NCI-H1417 (cell line): ENCODE measurements at places on chromosomes 12 and 14.
A peak's percentile ranks its signal among the peaks of the same experiment; 100 is the strongest.

- DNase-seq: no peak
These were observed 15.1 kb upstream of the ADAM21 start for GRCh38 chr14:70436867-70437266.

DNA sequence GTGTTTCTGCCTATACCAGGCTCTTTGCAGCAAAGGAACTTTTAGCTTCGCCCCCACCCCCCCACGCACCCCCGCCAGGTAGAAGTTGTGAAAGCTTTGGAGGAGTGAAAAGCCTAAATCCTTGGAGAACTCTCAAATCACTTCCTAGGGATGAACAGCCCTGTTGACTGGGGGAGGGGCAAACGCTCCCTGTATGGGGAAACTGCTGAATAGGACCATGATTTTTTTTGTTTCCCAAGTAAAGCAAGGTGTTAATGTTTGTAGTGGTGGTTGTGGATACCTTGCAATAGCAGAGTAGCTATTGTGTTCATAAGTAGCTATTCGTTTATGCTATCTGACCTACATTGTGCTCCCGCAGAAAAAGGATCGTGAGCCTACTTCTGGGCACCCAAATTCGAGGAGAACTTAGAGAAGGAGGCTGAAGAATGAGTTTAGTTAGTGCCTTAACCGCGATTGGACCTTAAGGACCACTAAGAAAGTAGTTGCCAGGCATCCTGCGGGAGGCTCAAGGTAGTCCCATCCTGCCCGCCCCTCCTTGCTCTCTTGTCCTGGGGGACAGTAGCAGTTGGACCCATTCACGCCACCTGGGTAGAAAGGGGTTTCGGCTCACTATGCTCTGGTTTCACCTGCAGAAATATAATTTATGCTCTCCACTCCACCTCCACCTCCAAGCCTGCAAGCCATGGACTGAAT, 901 bp upstream of the NFKBIA start:
- no peak for DNase-seq

GRCh38 chr12:50249464-50250182, 33.7 kb downstream of the LIMA1 start:
- no peak for DNase-seq

- DNase-seq: peak; percentile 96
These were observed 92.9 kb downstream of the KSR2 start for GRCh38 chr12:117875744-117876435.

DNA sequence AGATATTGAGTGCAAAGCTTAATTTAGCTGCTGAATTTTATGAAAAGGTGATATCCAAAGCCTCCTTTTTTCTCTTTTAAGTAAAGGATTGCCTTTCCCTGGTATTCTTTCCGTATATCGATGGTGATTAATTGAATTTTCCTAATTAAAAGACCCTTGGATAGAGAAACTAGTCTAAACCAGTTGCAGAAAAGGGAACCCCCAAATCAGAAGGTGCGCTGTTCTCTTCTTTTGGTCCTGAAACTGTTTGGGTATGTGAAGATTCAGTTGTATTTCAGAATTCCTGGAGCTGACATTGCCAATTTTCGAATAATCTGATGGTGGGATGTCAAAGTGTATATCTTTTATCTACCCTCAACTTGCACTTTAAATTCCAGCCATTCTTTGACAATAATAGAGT, 1.9 kb downstream of the GPHN start:
- no peak for DNase-seq

- DNase-seq: no peak
These were observed 23.8 kb downstream of the OAS2 start for GRCh38 chr12:113002155-113002554.

GRCh38 chr12:2290516-2291065, 237.8 kb downstream of the CACNA1C start:
- no peak for DNase-seq

GRCh38 chr14:61535458-61535857, 159.9 kb upstream of the HIF1A start:
- DNase-seq: no peak

DNA sequence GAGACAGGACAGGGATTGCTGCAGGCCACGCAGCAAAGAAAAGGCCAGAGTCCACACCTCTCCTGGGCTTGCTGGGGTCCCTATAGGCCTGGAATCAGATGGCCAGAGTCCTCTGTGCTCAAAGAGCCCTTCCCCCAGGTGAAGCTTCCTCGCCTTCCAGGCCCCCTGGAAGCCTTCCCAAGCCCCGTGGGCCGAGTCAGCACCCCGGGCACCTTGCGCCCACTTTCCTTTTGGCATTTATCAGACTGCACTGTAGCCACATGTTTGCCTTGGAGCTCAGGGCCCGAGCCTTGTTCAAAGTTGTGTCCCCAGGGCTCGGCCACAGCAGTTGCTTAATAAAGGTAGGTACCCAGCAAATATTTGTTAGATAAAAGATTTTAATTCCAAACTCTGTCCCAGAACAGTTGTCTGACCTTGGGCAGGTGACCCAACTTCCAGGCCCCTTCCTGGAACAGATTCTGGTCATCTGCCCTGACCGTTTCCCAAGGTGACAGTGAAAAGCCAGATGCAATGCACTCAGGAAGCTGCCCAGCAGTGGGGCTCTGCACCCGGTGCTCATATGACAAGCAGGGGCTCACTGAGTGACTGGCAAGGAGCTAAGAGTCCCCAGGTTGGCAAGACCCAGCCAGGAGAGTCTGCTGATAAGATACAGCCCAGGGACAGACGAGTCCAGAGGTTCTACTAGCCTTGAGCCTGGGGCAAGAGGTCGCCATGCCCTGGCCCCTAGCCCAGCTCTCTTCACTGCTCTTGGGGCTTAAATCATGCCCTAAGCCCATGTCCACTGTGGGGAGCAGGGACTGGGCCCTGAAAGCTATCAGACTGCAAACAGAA, 81.2 kb downstream of the PITPNM2 start:
- DNase-seq: no peak

DNA sequence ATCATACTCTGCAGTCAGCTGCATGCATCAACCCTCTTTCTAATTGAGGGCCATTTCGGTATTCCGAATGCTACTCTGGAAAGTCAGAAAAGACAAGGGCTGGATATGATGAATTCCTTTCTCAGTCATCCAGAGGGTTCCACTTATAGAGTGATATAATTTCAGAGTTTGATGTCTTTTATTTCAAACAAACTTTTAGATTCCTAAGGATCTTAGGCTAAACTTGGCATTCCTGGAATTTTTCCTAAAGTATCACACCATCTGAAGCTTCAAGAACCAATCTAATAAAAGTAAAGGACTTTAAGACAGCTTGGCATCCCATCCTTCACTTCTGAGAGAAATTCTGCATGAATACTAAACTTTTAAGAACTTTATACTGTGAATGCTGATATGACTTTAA, 69.3 kb upstream of the KCNJ8 start:
- DNase-seq: no peak

DNA sequence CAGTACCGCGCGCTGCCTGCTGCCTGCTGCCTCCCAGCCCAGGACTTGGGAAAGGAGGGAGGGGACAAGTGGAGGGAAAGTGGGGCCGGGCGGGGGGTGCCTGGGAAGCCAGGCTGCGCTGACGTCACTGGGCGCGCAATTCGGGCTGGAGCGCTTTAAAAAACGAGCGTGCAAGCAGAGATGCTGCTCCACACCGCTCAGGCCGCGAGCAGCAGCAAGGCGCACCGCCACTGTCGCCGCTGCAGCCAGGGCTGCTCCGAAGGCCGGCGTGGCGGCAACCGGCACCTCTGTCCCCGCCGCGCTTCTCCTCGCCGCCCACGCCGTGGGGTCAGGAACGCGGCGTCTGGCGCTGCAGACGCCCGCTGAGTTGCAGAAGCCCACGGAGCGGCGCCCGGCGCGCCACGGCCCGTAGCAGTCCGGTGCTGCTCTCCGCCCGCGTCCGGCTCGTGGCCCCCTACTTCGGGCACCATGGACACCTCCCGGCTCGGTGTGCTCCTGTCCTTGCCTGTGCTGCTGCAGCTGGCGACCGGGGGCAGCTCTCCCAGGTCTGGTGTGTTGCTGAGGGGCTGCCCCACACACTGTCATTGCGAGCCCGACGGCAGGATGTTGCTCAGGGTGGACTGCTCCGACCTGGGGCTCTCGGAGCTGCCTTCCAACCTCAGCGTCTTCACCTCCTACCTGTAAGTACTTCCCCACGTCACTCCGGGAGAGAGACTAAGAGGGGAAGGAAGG, at the start of gene LGR5:
Gene LGR5, plus strand, starts transcription at position 186 of the 732 bp plus-strand sequence. Its CDS starts 283 bp downstream, at position 469.
- peak; percentile 92 for DNase-seq

DNA sequence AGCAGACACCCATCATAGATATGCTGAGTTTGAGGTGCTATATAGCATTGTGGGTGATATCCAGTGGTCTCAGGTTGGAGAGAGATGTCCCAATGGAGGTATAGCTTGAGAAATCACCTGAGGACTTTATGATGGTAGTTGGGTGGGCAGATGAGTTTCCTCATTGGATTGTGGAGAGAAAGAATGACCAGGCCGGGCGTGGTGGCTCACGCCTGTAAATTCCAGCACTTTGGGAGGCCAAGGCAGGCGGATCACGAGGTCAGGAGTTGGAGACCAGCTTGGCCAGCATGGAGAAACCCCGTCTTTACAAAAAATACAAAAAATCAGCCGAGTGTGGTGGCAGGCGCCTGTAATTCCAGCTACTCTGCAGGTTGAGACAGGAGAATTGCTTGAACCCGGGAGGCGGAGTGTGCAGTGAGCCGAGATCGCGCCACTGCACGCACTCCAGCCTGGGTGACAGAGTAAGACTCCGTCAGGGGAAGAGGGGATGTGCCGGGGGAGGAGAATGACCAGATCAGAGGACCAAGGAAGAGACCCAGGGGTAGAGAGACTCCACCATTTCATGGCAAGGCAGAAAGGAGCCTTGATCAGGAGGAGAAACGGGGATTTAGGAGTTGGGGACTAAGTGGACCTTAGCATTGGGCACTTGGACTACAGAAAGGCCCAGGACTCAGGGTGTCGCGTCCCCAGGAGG, 757 bp upstream of the PCK2 start:
- no peak for DNase-seq

- no peak for DNase-seq
These were observed 25.1 kb downstream of the NCOR2 start for GRCh38 chr12:124542021-124542949.

DNA sequence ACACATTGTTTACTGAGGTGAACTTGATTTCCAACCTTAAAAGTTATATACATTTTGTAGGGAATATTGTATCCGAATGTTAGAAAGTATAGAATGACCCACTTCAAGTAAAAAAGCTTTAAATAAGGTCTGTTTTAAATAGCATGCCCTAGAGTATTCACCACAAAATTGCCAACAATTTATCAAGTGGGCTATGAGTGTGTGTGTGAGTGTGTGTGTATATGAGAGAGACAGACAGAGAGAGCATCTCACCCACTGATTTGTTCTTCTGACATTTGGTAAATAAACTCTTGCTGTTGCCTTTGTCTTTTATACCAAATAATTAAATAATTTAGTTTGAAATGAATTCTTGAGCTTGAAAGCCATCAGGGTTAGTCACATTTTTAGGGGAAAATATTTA, 29.8 kb upstream of the RAP1B start:
- DNase-seq: no peak

- no peak for DNase-seq
These were observed 600.5 kb downstream of the RERGL start for GRCh38 chr12:17489452-17489851.

DNA sequence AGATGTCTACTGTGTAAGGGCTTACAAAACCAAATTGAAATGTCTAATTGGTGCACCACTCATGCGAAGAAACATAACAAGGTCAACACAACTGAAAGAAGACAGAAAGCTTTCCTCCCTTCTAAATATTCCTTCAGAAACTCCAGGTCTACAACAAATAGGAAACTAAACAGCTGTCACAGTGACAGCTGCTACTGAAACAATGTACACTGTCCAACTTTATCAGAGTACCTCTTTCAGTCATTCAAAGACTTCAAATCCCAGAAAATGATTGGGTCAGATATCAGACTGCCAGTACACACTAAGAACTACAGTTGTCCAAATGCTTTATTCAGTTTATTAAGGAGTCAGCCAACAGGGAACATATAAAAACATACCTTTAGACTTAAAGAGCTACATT, 35.2 kb downstream of the CEP128 start:
- no peak for DNase-seq

GRCh38 chr12:132262256-132263060, 66.9 kb downstream of the GALNT9 start:
- no peak for DNase-seq

- DNase-seq: peak; percentile 44
These were observed 58.1 kb upstream of the PCED1B start for GRCh38 chr12:47021298-47021697.

DNA sequence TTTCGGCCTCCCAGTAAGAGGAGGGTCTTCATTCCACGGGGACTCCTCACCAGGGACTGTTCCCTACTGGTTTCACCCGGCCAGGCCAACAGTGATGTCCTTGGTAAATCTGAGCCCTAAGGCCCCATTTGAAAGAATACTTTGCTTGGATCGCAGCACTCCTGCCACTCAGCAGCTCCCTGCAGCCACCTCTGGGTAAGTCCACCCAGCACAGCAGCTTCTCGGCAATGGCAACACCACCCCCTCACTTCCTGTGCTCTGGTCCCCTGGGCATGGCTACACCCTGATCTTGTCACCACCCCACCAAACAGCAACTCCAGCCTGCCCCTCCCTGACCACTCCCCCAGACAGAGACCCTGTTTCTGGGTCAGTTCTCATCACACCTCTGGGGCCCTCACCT, 100.3 kb downstream of the SETD3 start:
- DNase-seq: no peak

DNA sequence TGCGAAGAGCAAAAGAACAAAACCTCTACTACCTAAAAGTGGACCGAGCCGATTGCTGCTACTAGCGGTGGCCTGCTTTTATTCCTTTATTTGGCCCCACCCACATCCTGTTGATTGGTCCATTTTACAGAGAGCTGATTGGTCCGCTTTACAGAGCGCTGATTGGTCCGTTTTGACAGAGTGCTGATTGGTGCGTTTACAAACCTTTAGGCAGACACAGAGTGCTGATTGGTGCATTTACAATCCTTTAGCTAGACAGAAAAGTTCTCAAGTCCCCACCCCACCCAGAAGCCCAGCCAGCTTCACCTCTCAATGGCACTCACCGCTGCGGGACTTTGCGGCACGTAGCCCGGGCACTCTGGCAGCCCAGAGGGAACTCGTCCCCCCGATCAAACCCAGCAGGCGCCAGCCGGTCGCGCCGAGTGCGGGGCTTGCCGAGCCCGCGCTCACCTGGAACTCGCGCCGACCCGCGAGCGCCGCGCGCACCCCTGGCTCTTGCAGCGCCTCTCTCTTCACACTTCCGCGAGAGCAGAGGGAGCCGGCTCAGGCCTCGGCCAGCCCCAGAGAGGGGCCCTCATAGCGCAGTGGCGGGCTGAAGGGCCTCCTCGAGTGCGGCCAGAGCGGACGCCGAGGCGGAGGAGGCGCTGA, 8.7 kb upstream of the FGD4 start:
- peak; percentile 78 for DNase-seq

DNA sequence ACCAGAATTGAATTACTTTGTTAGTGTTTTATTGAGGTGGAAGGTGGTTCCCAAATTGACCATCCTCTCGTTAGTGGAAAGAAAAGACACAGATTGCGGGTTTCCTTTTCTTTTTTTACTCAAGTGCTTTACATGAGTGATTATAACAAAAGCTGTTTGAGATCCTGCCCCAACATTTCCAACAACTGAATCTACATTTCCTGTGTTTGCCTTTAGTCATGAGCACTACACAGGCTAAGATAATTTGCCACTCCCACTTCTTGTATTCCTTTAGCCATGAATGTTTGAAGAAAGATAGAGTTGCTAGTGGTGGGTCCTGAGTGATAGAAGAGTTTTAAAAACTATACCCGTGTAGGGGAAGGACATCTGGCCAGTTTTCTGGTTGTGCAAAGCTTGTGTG, 16.0 kb downstream of the RERGL start:
- DNase-seq: no peak
